NCI-H82 (cell line): ENCODE measurements at places on chromosomes 4 and X.

DNA sequence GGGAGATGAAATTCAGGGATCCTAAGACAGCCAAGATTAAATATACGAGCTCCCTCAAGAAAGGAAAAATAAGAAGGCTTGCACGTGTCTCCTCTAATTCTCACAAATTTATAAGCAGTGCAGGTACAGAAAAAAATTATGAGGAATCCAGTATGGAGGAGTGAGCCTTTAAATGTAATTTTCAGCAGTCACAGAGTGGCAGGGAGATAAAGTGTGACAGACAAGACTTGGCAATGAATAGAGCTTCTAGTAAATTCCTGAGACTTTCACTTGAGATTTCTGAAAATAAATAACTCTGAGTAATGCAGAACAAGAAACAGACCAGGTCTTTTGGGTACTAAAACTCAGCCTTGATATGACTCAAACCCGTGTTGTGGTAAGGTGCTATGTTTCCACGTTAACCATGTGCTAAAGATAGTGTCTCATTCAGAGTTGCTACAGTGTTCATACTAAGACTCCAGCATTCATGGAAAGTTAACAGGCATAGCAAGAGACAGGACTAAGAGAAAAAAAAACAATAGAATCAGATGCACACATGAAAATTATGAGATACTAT lies 119.8 kb downstream of the SPOCK3 start:
- DNase-seq = no peak

DNA sequence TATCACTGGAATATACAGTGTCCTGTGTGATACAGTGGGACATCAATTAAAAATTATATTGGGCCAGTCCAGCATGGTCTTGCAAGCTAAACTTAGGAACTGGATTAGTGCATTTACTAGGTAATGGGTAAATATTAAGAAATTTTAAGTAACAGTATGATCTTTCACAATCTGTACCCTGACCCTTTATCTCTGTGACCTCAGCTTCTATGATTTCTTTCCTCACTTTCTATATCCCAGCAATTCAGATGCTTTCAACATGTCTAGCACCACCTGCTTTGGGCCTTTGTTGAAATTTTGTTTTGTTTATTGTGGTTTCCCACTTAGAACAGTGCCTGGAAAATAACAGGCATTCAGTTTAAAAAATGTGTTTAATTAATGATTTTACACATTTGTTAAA lies 2295.4 kb downstream of the ARAP2 start:
- no peak for DNase-seq

- no peak for DNase-seq
Observed at GRCh38 chr4:13866881-13867280, 239.4 kb upstream of the BOD1L1 start.

DNA sequence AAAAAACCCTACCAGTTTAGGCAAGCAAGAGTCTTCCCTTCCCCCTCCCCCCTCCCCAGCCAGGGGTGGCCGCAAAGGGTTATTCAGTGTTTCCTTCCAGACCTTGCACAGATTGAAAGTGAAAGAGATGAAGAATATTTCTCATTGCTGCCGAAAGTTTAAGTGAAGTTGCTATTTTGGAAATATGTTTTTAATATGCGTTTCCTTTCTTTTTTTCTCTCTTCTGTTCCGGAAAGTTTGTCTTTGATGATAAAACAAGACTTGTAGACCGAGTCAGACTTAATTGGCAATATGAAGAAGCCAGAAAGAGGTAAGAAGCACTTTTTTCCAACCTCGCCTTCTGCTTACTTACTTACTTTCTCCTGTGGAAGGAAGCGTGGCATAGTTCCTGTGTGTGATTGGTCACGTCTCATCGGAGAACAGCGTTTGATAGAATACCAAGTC lies 58.5 kb upstream of the CLCN4 start:
- DNase-seq = no peak

- DNase-seq = no peak
Observed at GRCh38 chrX:1528186-1528883, 8.7 kb downstream of the P2RY8 start.

DNA sequence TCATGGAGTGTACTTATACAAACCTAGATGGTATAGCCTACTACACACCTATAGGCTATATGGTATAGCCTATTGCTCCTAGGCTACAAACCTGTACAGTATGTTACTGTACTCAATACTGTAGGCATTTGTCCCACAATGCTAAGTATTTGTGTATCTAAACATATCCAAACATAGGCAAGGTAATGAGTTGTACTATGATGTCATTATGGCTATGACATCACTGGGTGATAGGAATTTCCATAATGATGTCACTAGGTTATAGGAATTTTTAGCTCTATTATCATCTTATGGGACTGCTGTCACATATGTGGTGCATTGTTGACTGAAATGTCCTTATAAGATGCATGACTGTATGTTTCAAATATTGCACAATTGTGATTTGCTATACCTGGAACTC lies 5.5 kb upstream of the PAGE1 start:
- DNase-seq = no peak

DNA sequence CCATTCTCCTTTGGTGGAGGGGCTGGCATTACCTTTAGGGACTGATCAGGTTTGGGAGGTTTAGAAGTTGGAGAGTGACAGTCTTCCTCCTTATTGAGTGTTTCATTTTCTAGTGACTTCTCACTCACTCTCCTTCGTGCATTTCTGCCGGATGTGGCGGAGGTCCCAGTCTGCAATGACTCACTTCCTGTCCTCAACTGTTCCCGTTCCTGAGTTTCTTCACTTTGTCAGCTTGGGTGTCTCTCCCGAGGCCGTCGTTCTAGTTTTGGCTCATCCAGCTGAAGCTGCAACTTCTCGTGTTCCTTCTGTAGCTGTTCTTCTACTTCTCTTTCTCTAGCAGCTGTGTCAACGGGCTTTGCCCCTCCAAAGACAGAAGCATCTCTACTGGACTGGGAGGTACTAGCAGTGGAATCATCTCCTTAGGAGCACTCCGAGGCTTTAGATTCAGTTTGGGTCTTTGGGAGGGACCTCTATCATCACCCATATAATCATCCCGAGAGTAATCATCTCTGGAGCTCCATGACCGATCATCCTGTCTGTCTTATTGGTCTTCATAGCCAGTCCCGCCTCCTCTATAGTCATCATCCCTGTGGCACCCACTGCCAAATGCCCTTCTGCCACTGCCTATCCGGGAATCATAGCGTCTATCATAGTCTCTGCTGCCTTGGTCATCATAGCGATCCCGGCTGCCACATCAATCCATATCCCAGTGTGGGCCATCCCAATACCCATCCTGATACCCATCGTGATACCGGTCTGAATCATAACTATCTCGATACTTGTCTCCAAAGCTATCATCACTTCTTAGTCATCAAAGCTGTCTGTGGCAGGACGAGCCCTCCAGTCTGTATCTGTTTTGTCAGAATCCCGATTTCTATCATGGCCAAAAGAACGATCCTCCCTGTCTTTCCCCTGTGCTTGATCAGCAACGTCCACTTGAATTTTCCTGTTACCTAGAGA lies 35.3 kb upstream of the VSIG4 start:
- no peak for DNase-seq

DNA sequence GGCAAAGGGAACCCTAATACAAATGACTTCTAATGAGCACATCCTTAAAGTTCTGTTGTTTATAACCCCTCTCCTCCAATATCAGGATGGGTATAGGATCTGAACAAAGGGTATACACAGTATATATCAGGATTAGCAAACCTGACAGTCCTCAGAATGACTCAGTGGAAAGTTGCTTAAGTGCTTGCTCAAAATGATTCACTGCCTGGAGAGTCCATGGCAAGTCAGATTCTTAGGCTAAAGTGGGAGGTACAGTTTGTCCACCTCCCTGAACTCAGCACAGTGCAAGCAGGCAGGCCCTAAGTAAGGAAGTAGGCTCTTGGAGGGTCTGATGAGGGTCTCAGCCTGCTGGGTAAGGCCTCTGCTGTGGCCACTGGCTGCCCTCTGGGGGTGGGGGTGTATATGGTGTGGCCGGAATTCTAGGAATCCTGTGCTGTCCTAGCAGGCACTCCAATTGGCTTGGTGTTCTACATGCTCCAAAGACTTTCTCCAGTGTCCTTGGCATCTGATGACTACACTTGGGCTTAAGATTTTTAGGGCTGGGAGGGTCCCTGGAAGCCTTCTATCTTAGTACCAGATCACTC lies 54.3 kb downstream of the CHRDL1 start:
- DNase-seq = no peak

DNA sequence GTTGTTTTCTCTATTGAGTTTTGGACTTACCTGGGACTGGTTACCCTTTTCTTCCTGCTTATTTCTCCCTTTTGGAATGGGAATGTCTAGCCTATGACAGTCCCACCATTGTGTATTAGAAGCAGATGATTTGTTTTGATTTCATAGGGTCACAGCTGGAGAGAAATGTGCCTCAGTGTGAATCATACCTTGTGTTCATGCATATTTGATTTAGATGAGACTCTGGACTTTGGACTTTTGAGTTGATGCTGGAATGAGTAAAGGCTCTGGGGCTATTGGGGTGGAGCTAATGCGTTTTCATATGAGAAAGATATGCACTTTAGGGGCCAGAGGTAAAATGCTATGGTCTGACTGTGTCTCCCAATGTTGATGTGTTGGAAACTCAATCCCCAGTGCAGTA lies 30.5 kb upstream of the TEX13C start:
- no peak for DNase-seq

DNA sequence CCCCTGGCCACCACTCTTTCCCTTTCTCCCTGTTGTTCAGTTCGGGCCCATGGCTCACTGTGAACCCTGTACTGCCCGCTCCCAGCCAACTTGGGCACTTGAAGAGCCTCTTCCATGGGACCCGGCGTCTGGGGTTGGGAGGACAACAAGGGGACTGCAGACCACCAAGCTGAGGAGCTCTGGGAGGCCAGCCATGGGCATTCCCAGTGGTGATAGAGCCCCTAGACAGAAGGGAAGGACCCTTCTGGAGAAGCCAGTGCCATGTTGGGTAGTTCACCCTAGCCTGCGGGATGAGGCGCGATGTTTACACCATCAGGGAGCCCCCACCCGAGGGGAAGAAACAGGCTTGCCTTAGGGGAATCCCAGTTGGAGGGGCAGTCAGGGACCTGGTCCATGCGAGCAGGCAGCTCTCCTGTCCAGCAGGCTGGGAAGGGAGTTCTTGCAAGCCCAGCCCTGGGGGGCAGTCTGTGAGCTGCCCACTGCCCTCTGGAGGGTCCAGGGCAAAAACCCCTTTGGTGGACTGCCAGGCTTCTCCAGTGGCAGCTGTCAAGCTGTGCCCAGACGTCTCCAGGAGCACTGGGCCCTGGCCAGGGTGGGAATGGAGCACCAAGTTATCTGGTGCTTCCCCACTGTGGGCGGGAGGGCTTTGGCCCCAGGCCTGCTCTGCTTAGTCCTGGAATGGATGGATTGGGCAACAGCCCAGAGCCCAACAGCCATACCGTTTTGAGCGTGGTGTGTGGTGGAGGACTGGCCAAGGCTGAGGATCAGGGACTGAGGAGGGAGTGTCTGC lies 23.7 kb upstream of the UBA1 start:
- no peak for DNase-seq

GRCh38 chr4:41384992-41385391 lies 128.3 kb downstream of the UCHL1 start:
- DNase-seq = no peak

GRCh38 chr4:24858026-24858425 lies 54.8 kb downstream of the CCDC149 start:
- DNase-seq = no peak

DNA sequence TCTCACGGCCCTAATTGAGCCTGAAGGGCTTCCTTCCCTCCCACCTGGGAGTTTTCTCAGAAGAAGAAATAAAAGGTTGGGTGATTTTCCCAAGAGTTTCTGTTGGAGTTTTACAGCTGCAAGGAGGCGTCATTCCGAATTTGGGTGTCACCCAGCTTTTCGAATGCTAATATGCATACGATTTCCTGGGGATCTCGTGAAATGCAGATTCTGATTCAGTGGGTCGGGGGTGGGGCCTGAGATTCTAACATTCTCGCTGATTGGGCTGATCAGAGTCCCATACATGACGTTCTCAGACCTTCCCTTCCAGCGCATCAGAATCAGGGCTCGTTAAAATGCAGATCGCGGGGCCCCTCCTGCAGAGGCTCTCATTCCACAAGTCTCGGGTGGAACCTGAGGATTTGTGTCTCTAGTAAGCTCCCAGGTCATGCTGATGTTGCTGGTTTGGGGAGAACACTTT lies 125.8 kb upstream of the STX18 start:
- DNase-seq = no peak

- peak; percentile 41 for DNase-seq
Observed at GRCh38 chr4:5980436-5981155, 37.6 kb downstream of the C4orf50 start.

DNA sequence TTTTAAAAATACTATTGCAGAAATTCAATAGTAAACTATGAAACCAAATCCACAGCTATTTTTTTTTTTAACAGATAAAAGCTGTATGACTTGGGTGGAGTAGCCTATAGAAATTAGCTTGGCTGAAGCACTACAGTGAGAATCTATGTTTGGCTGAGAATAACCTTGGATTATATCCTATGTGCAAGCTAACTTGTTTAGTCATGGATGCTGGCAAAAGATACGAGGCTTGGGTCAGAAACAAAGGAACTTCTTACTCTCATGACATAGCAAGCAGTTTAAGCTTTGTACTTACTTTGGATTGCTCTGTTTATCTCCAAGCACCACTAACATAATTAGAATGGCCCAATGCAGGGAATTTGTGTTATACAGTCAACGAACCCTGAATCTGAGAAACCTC lies 119.2 kb upstream of the GRID2 start:
- DNase-seq = no peak

- DNase-seq = peak; percentile 39
Observed at GRCh38 chrX:12949205-12949926, 25.5 kb upstream of the TMSB4X start.

GRCh38 chr4:122826553-122827257 lies at the start of gene FGF2:
Gene FGF2, plus strand, starts transcription at chr4:122826831. Its CDS starts 344 bp downstream, at chr4:122827175.
- peak; percentile 28 for DNase-seq

DNA sequence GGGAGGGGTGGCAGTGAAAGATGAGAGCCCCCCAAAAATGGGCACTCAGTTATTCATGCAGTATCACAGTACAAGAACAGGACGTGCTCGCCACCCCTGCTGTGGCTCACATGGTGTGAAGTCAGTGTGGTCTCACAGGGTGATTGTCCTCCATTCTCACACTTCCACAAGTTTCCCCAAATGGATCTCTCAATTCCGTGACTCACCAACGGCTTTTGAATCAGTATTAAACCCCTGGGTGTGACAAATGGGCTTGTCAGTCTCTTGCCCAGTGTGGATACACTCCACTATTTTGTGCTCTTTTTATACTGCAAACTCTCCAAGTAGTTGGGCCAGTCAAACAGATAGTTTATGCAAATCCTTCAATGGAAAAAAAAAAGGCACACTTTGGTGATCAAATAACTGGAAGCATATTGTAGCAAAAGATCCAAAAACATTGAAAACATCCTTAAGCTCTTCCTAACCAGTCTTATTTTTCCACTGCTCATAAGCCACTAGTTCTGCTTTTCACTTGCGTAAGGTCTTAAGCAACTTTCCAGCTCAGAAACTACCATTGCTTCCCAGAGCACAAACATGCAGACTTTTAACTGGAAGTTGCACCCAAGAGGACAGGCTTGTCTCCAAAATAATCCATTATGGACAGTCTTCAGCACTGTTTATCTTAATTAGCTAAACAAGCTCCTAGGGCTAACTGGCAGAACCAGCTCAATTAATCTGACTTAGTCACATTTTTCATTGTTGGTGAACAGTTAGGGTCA lies 365.7 kb downstream of the PPP3CA start:
- DNase-seq = peak; percentile 17
